ENCODE measurements at places on chromosomes 6 and 20.

- DNase-seq, result no peak
Observed at GRCh38 chr6:27908017-27908416, 4.2 kb downstream of the OR2B2 start.

DNA sequence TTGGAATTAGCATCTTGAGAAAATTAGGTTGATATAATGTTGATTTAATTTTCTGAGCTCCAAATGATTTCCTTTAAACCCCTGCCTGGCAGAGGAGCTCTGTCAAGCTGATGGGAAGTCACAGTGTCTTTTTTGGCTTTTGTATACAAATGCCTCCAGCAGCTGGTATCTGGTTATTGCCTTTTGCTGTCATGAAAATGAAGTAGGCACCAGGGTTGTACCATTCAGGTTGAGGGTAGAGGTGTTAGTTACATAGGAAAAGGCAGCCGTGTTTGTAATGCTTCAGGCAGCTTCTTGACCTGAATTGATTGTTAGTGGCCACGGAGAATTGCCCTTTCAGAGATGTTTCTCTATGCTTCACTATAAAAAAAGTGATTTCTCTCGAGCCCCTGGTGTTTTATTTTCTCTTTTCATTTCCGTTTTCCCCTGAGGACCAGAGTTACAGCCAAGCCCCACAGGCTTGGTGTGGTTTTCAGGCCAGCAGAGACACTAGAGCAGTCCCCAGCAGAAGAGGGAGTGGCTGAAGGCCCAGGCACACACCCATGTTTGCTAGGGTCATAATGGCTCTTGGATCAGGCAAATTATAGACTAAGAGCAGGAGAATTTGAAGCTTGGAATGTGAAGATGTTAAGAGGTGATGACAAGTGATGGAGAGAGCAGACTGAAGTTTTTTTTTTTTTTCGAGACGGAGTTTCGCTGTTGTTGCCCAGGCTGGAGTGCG lies 21.6 kb downstream of the CMTR1 start:
- no peak for DNase-seq

DNA sequence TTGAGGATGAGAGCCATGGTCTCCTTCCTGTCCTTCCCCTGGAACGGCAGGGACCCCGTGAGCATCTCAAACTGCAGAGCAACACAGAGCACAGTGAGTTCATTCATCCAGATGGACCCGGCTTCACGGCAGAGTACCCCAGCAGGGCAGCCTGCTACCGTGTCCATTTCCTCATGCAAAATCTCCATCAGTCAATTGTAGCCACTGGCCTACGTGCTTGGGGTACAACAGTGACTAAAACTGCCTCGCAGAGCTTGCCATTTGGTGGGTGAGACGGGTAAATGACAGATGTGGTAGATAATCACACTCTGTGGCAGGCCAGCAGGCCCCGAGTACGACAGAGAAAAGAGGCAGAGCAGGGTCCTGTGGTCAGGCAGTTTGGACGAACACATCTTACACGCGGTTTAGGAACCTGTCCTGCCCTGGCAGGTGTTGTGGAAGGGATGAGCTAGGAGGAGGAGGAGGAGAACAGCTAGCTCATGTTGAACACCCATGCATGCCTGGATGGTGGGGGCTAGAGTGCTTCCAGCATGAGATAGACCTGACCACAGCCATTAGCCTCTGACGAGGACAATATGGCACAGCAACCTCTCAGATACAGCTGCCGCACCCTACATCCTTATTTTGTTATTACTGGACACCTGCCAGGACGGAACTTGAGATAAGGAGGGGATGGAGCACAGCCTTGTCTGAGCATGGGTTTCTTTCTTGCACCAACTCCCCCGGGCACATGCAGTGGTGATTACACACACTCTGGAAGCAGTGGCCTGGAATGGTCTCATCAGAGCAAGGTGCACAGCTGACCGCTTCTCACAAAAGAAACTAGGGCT lies 95.6 kb downstream of the RAMACL start:
- DNase-seq, result no peak

DNA sequence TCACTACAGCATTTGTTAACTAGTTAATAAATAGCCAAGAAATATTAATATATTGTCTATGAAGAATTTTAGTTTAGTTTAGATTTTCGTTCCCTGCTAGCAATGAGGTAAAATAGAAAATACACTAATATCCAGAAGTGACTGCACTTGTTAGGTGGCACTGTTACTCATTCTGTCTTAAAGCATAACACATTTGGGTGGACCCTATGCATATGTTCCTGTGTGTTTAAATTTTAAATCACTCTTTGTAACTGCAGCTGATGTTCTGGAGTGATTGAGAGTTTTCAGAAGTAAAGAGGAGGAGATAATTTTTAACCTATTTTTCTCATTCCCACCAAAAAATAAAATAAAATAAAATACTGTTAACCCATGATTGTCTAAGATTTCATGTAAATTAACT lies 73.9 kb upstream of the SOX4 start:
- DNase-seq, result no peak

- no peak for DNase-seq
Observed at GRCh38 chr20:43904827-43905177, 9.8 kb upstream of the TOX2 start.

GRCh38 chr6:31068669-31069340 lies 43.6 kb downstream of the C6orf15 start:
- DNase-seq, result no peak

DNA sequence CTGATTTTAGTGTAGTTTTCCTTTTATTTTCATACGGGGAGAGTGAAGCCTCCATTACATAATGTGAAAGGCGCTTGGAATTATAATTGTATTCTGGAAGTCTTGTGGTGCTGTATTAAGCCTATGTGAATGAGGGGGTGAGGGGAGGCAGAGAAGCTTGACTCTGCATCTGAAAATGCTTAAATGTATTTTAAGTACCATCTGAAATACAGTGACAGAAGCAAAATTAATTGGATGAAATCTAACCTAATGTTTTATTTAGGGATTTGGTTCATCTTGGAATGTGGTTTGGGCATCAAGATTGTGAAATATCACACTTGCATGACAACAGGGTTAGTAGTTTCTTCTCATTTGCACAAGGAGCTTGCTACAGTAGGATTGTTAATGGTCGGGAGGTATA lies 41.2 kb downstream of the TMEM200A start:
- DNase-seq, result no peak

- DNase-seq, result no peak
Observed at GRCh38 chr6:4577406-4577805, 198.8 kb upstream of the CDYL start.

DNA sequence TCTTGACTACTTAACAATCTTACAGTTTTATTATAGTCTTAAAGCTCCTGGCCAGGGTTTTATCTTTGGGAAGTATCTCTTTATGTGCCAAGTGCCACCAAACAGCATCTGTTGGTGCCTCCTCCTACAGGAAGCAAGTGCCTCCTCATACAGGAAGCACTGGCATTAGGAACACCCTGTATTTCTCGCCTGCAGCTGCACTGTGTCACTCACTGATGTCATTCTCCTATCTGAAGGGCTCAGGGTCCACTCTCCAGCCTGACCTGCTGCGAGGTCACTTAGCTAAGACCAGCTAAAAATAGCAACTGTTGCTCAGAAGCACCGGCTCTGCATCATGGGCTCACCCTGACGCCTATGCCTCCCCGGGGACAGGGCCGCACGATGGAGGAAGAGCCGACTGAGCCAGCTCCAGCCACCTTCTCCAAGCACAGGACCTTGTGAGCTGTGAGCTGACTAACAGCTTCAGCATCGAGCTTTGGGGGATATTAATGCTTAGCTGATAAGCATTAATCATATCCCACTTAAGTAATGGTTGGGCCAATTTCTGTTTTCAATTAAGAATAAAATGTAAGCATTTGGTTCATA lies 66.3 kb upstream of the CD93 start:
- DNase-seq, result no peak

GRCh38 chr20:13400453-13400852 lies 179.4 kb downstream of the ISM1 start:
- no peak for DNase-seq

GRCh38 chr6:15313367-15313766 lies 67.5 kb downstream of the JARID2 start:
- no peak for DNase-seq

- DNase-seq, result no peak
Observed at GRCh38 chr20:41273445-41273844, 44.1 kb downstream of the ZHX3 start.

GRCh38 chr6:1821513-1822183 lies 211.9 kb downstream of the FOXC1 start:
- DNase-seq, result no peak

GRCh38 chr6:161437851-161438250 lies 164.0 kb upstream of the AGPAT4 start:
- no peak for DNase-seq

DNA sequence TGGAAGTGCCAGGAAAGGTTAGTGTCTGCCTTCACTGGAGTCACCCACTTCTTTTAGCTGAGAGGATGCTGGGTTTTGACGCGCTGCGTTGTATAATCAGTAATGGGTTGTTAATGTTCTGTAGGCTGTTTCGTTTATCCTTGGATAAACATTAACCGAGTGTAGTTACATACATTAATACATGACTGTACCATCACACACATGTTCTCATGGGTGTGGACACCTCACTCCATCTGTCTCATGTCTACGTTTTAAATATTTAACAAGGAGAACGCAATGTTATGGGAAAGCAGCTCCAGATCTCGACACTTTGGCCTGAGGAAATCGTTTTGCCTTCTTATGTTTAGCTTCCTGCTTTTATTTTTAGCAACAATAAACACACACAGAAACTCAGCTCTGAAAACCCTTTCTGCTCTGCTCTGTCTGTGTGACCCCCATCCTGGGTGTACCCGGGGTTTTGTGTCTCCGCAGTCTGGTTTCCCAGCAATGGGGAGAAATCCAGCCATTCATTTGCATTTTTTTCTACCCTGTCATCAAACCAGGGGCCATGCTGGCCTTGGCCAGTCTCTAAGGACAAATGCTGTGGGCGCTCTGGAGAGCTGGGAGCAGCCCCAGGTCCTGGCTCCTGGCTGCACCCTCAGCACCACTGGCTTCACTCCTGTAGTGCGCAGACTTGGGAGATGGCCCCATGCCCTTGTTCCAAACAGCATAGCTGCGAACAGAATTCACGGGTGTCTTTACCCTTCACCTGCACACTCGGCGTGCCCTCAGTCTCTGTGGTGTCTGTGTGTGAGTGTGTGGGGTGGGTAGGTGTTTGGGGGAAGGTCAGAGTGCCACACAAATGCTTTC lies 110.8 kb downstream of the ERMARD start:
- no peak for DNase-seq

DNA sequence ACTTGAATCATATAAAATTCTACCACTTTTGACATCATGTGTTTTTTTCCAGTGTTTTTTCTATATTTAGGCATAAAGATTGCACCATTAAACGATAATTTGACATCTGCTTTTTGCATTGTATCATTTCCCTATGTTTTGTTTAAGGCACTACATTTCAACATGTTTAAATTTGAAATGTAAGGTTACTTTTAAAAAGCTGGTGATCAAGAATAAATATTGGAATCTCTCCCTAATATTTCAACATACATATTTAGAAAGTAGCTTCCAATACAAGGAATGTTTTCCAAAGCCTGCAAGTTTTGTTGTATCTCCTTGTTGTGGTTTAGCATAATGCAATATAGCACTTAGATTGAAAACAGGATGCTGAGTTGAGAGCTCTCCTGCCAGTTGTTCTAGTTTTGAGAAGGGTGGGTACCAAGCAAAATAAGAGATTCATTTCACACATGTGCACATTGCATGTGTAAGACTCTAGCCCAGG lies 76.5 kb downstream of the SYNJ2 start:
- no peak for DNase-seq

DNA sequence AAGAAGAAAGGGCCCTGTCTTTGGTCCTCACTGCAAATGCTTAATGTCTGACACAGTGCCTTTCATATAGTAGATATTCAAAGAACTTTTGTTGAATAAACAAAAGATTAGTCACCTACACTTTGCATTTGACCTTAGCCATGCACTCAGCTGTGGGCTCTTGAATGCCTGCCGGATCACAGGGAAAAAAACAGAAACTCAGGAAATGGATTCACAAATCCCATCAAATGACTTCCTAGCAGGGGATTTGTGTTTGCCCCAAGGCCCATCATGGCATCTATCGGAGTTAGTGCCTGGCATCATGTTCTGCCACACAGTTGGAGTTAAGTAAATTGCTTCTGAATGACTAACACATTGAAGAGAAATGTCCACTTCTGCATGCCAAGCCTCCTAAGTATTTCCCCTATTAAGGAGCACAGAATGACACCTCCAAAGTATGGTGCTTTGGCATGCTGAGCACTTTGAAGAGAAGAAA lies 72.3 kb upstream of the DST start:
- DNase-seq, result no peak
